Chondrocyte (in vitro differentiated cells): ENCODE measurements at places on chromosomes 1 and 21. TPM values are rescaled to one million over a fixed set of nuclear protein-coding genes. Genes with fewer than 3 reads are reported as not detected.

DNA sequence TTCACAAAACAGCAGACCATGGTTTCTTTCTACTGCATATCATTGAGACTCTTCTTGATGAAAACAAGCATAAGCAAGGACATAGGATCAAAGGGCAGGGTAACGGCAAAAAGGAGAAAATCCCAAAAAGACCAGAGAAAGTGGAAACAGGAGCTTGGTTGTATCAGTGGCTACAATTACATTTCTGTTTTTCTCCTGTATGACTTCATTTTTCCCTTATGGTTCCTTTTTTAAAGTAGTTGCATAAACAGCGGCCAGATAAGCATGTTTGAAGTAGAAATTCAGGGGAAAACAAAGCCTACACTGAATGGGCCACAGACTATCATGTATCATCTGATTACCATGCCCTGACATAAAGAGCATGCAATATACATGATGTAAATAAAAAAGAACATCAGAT, 4.6 kb downstream of the EGLN1 start:
- DNase-seq, result no peak

Gene DMRTA2
- not detected in 3 replicates for total RNA-seq

- DNase-seq, result no peak
Observed at GRCh38 chr1:183968386-183968785, 69.1 kb downstream of the COLGALT2 start.

DNA sequence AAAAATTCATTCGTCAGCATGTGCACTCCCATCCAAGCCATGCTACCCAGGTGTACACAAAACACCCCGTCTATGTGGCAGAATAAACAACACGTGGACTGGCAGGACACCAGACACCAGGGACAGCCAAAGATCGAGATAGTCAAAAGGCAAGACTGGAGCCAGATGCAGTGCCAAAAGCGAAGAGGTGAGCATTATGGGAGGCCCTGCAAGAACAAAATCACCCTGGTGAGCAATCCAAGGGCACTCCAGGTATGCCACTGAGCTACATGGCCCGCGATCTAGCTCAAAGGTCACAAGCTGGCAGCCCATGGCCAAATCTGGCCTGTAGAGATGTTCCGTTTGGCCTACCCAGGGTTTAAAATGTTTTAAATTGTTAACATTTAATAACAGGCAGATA, 33.7 kb downstream of the PLPP3 start:
- no peak for DNase-seq

DNA sequence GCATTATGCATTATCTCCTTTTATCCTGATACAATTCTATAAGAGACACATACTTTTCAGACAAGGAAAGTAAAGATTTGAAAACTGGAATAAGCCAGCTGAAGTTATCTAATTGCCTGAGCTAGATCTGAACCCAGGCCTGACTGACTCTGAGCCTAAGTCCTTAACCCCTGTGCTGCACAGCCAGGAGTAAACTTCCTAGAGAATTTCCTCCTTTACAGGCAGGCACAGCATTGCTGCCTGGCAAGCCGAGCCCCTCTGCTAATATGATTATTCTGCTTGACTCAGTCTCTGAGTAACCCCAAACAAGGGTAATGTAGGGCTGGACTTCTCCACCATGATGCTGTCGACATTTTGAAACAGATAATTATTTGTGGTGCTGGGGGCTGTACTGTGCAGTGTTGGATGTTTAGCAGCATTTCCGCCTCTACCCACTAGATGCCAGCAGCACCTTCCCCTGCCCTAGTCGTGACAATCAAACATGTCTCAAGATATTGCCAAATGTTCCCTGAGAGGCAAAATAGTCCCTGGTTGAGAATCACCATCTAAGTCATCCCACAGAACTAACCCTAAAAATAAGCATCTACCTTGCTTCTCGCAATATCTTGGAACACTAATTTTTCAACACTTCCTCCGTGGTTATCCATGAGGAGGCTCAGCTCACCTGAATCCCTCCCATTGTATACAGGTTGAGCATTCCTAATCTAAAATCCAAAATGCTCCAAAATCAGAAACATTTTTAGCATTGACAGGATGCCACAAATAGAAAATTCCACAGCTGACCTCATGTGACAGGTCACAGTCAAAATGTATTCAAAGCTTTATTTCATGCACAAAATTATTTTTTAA, 18.5 kb downstream of the CAMK1G start:
- DNase-seq, result no peak

DNA sequence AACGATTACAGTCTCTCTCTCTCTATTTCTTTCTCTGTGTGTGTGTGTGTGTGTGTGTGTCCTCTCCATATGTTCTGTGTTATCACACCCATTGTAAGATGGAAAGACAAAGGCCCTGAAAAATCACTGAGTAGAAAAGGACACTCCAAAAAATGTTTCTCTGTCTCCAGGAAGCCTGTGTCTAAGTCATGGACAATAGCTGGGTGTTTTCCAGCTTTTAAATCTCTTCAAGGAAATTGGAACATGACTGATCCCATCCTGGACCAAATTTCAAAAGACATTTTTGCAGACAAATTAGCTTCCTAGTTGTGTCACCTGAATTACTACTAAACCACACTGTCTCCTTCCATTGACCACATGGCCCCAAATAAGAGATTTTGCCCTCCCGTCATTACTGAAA, 31.0 kb upstream of the LMX1A start:
- no peak for DNase-seq

Gene KIF14
- total RNA-seq, result 1.3 to 2.1 TPM (median 2.0 TPM) in 3 replicates

DNA sequence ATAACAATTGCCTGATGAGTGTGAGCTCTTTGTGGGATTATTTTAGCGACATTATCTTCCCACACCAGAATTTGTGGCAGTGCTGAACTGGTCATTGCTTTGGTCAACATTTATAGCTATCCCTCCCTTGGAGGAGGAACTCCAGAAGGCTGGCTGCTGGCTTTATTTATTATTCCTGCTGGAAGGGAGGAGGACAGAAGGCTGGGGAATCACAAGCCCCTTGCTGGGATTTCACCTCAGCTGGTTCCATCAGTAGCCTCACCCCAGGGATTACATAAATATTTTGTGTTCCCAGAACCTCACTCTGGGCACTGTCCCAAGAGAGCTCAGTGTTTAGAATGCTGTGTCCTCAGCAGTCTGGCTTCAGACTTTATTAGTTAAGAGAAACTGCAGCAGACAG, 102.8 kb upstream of the C1orf21 start:
- DNase-seq, result no peak

DNA sequence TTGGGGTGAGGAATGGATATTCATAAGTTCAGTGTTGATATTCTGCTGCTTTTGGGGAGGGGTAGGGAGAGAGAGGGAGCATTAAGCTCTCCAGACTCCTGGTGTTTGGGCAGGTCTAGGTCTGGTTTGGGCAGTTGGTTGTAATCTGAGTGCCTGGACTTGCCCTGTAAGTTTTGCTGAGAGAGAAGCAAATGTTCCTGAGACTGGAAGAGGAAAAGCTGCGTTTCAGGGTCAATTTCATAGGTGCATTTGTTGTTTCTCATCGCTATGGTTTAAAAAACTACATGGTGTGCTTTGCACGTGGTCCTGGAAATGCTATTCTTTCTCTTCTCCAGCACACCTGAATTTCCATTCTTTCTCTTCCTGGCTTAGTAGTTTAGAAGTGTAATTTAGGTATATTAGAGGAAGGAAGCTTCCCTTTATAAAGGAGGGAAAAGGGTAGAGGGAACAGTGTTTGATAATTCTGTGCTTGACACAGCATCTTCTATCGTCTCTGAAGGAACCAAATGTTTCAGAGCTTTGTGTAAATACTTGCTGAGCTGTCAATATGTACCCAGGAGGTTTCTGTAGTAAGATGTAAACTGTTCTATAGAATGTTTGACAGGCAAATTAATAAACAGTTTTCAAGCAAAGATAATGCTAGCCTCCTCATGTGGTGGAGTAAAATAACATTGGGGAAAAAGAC, 6.3 kb downstream of the ARID1A start:
- DNase-seq, result no peak

Gene MYBPH
- total RNA-seq, result not detected in 3 replicates

- DNase-seq, result no peak
Observed at GRCh38 chr1:58308206-58308605, 238.3 kb downstream of the OMA1 start.

GRCh38 chr1:193438771-193439170, 252.4 kb upstream of the B3GALT2 start:
- no peak for DNase-seq

GRCh38 chr1:214335567-214335966, 54.6 kb downstream of the SMYD2 start:
- DNase-seq, result no peak

Gene FLG2
- total RNA-seq, result not detected in 3 replicates

Gene MAPKAPK2
- total RNA-seq, result 66.6 to 88.0 TPM (median 87.9 TPM) in 3 replicates

Gene TXLNA
- 78.3 to 86.7 TPM (median 84.3 TPM) in 3 replicates for total RNA-seq

GRCh38 chr1:2180297-2181245, 14.0 kb downstream of the FAAP20 start:
- peak; percentile 93 for DNase-seq

Gene NFASC
- 0.20 to 0.28 TPM in 2 of 3 replicates, not detected in the other for total RNA-seq

GRCh38 chr1:60448850-60449249, 375.3 kb upstream of the C1orf87 start:
- no peak for DNase-seq

GRCh38 chr1:232695621-232696385, 65.9 kb upstream of the SIPA1L2 start:
- DNase-seq, result no peak

Gene BTBD19
- 43.4 to 46.5 TPM (median 44.1 TPM) in 3 replicates for total RNA-seq

GRCh38 chr1:154879038-154879421, 8.9 kb upstream of the KCNN3 start:
- no peak for DNase-seq

GRCh38 chr21:18218331-18218730, 26.3 kb upstream of the CHODL start:
- DNase-seq, result no peak

- DNase-seq, result no peak
Observed at GRCh38 chr1:6884652-6885153, 99.4 kb downstream of the CAMTA1 start.

DNA sequence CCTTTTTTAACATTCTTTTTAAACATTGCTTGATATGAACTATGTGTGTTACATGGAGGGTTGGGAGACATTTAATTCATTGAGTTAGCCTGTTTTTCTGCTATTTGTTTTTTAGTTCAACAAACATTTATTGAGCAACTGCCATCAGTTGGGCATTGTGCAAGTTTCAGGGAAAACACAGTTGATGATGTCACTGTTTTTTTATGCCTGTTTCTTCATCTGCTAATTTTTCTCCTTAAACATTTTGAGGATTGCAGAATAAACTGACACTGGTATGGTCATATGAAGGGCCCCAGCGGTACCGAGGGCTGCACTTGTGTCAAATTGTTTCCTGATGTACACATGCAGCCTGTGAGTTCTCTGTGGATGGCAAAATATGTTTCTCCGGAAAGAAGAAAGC, 253.0 kb downstream of the FGGY start:
- DNase-seq, result no peak

DNA sequence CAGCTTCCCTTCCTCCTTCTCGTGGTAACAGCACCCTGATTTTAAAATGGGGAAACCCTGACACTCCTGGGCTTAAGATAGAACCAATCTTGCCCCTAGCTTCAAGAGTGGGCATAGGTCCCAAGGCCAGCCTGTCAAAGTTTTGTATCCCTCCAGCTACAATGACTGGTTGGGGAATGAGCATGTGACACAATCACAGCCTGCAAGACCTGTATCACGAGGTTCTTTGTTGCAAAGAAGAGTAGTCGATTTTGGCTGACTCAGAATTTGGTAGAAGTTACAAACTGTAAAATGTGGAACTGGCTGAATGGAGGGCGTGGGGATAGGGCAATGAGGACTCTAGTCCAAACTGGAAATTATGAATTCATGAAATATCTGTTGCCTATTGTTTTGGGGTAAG, 18.7 kb downstream of the CTSK start:
- DNase-seq, result no peak

DNA sequence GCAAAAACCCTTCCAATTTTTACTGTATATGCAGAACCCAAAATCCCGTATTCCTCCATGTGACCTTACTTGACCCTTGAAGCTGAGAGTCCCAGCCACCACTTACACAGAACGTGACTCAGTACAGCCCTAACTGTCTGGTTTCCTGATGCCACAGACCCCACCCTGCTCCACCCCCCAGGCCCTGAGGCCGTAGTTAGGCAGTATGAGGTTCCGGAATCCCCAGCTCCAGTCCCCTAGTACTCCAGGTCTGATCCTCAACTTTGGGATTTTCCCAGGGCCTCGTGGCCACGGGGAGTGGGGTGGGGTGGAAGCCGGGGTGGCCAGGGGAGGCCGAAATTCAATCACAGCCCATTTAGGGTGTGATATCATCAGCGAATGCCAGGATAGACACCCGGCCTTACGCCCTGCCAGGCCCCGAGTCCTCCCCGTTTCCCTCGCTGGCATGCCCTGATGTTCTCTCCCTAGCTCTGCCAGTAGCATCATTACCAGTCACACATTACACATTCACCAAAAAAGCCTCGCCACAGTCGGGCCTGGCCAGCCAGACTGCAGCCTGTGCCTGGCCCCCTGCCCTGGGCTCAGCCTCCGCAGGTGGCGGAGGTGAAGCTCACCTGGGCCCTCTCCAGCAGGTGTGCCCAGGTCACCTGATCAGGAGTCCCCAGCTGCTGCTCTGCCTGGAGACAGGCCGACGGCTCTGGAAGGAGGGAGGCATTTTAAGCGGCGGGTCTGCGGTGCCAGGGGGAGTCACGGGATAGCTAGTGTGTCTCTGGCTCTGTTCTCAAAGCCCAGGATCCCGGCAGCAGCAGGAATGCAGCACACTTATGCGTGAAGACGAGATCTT, 70.8 kb downstream of the SCCPDH start:
- DNase-seq, result peak; percentile 78

Gene DCDC2B
- total RNA-seq, result not detected in 3 replicates

DNA sequence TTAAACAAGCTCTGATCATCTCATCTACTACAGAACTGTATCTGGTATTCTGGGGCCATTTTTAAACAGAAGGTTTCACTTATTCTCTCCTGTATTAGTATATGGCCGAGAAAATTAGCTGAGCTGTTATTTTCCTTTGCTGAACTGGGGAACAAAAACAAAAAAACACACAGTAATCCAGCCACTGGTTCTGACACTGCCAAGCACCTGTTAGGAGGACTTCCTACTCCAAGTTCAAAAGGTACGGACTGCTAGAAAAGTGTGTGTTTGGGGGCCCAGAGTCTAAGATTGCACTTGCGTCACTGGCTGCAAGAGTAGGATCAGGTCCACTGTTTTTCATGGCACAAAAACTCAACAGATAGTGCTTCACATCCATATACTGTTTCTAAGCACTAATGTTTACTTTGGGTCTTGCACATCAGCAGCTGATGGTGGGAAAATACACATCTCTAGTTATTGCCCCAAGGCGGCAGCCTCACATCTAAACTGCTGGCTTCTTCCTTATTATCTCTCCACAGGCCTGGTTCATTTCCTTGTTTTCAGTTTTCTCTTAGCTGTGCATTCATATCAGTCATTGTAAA, 226.1 kb downstream of the FGGY start:
- DNase-seq, result no peak

- DNase-seq, result no peak
Observed at GRCh38 chr1:22317231-22317919, 134.3 kb upstream of the ZBTB40 start.

- DNase-seq, result no peak
Observed at GRCh38 chr1:234848972-234849649, 239.1 kb upstream of the IRF2BP2 start.

DNA sequence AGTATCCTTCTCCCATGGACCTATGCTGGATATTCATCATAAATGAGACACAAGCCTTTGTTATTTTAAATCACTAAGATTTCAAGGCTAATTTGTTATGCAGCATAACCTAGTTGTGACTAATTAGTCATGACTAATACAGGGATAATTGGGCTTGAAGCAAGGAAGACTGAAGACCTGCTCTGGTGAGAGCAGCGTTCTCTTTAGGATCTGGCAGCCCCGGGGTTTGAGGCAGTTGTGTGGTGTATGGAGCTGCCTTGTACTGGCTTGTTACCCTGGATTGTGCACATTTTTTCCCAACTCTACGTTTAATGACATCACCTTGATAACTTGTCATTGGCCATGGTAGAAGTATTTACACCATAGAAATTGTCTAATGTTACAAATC, 25.7 kb upstream of the SPAG17 start:
- no peak for DNase-seq
